ENCODE measurements at places on chromosomes 6 and 20.

DNA sequence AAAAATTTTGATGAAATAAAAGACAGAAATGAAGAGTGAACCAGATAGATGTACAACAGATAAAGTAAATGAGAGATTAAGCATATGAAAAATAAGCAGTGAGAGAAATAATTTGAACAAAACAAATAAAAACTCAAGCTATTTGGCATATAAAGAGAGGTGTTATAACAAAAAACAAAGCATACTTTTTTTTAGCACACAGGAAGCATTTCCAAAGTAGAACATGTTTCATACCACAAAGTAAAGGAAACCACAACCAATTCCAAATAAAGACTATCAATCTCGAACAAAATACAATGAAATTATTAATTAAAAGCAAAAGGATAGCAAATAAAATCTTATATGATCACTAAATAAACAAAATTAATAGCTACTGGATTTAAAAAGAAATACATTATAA, 6.8 kb downstream of the THEMIS start:
- DNase-seq, result no peak

DNA sequence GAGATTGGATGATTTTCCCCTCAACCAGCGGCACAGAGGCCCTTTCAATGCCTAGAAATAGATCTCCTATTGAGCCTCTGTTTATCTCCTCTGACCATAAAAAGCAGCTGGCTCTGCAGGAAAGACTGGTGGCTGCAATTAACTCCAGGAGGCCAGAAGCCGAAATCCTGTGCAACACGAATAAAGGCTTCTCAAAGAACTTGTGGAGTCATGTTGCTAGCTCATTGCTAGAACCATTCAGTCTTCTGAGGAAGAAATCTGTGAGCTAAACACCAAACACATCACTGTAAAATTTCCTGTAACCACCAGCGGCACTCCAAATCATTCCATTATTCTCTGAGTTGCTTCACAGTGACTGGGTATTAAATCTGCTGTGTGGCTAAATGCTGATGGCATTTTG, 49.1 kb upstream of the TPD52L1 start:
- no peak for DNase-seq

DNA sequence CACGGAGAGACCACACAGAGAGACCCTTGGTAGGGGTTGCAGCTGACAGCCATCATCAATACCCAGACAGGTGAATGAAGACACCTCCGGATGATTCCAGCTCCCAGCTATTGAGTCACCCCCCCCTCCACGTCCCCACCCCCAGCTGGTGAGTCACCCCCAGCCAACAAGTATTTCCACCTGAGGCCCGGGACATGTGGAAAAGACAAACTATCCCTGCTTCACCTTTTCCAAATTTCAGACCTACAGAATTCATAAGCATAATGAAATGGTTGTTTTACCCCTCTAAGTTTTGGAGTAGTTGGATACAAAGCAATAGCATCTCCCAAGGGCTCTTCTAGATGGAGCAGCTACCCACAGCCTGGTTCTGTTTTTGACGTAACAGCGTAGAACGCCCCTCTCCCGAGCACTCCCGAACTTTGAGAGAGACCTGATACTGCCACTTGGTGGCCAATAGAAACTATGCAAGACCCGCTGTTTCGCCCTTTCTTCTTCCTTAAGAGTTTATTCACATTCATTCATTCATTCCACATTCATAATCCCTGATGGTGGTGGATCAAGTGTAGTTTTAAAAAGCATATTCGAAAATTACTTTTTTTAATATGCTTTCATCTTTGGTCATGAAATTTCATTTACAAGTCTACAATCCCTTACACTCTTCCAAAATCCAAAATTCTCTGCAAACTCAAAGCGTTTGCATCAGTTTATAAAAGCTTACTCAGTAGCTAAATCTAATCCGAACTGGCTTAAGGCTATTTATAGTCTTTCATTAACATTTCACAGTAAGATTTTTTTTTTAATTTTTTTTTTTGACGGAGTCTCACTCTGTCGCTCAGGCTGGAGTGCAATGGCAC, 15.1 kb upstream of the PPP1R16B start:
- DNase-seq, result no peak

- no peak for DNase-seq
Observed at GRCh38 chr6:13453771-13454251, 33.6 kb downstream of the GFOD1 start.

- DNase-seq, result no peak
Observed at GRCh38 chr20:57350081-57350710, 859 bp upstream of the RAE1 start.

GRCh38 chr6:72824833-72825232, 203.0 kb downstream of the KCNQ5 start:
- no peak for DNase-seq

All from hepatic stellate cell (primary cell).